CD8-positive, alpha-beta memory T cell (primary cell): ENCODE measurements at places on chromosomes 2 and 18.

- no peak for DNase-seq
These were observed 142.4 kb downstream of the CAPN13 start for GRCh38 chr2:30664761-30665358.

GRCh38 chr2:96684883-96685576 lies 42.5 kb downstream of the FER1L5 start:
- no peak for DNase-seq

GRCh38 chr2:203498161-203498560 lies 36.9 kb downstream of the RAPH1 start:
- no peak for DNase-seq

DNA sequence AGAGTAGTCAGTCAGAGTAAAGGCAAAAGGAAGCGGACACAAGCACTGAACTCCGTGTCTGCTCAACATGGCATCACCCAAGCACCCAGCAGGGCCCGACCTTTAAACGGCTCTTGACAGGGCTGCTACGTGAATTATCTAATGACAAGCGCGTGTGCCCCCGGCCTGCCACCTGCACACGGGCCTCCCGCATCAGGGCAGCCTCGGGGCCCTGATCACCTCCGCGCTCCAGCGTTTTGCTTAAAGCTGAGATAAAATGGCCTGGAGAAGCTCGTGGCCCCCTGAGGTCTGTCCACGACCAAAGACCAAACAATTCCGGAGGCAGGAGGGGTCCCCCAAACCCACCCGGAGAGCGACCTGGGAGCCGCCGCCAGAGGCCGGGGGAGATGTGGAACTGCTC lies 376 bp downstream of the NDUFA10 start:
- DNase-seq, result peak; percentile 10

- no peak for DNase-seq
These were observed 16.4 kb upstream of the RTTN start for GRCh38 chr18:70221915-70222278.

GRCh38 chr18:67035026-67035425 lies 431.1 kb upstream of the CDH19 start:
- no peak for DNase-seq

DNA sequence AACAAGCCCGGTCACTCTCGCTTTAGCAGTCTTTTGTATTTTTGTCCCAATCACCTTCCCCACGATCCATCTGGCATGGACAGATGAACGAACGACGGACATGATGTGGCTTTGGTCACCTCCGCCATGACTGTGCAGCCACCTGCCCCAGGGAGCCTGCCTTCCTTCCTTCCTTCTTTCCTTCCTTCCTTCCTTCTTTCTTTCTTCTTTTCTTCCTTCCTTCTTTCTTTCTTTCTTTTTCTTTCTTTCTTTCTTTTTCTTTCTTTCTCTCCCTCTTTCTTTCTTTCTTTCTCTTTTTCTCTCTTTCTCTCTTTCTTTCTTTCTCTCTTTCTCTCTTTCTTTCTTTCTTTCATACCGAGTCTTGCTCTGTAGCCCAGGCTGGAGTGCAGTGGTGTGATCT lies 39.0 kb downstream of the ATP8B1 start:
- DNase-seq, result no peak

GRCh38 chr2:158205215-158205614 lies 103.5 kb downstream of the UPP2 start:
- DNase-seq, result no peak

DNA sequence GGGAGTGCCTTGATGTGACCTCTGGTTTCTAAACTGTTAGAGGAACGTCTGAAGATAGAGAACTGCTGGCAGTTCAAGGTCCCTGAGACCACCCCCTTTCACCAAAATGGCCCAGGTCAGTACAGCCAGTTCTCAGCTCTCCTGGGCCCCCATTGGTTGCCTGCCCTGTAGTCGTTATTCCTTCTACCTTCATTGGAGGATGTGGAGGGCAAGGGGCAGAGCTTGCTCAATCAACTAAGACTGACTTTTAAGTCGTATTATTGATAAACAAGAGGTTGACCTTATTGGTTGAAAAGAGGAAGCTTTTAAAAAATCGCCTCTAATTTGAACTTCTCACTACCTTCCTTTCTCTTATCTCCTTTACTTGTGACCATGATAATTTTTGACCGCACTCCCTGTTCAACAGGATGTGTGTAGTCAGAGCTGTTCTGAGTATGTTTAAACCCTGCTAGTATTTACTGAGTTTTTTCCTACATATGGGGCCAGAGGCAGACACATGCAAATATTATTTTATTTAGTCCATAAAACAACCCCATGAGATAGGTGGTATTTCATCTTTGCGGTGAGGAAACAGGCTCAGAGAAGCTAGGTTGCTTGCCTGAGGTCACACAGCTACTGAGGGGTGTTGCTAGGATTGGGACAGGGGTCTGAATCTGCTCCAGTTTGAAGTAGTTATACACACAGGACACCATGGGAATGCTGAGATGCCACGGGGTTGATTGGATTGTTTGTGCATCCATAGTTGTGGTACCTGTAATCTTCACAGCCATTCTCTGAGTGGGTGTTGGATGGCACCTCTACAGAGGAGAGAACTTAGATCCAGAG lies 65.9 kb downstream of the TMEM247 start:
- DNase-seq, result no peak

GRCh38 chr2:224764565-224765236 lies 48.5 kb upstream of the CCDC195 start:
- DNase-seq, result no peak

- no peak for DNase-seq
These were observed 83.9 kb upstream of the PKDCC start for GRCh38 chr2:41963661-41964525.

- DNase-seq, result no peak
These were observed 5.9 kb downstream of the WIPF1 start for GRCh38 chr2:174591740-174592139.

GRCh38 chr18:45802814-45803492 lies 22.5 kb upstream of the SIGLEC15 start:
- no peak for DNase-seq

- DNase-seq, result no peak
These were observed 13.0 kb downstream of the CALCRL start for GRCh38 chr2:187435078-187435477.

- peak; percentile 75 for DNase-seq
These were observed at the start of gene SP140 for GRCh38 chr2:230225486-230225885. Gene SP140, plus strand, starts transcription at chr2:230225736. Its CDS starts 109 bp downstream, at chr2:230225845.

DNA sequence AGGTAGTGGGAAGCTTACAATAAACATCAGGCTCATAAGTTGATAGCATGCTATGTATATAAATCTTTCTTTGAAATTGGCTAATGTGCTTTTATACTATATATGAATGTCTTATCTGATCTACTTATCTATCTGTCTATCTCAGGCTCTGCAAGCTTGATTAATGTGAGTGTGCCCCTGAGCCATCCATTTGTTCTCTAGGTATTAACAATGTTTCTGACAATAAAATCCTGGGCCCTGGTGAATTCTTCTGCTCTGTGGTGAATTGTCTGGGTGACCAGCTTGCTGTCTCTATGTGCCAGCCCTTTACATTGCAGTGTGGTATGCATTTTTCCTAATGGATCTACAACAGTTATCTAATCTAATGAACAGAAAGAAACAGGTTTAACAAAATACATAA lies 295.9 kb downstream of the HRH4 start:
- DNase-seq, result no peak

DNA sequence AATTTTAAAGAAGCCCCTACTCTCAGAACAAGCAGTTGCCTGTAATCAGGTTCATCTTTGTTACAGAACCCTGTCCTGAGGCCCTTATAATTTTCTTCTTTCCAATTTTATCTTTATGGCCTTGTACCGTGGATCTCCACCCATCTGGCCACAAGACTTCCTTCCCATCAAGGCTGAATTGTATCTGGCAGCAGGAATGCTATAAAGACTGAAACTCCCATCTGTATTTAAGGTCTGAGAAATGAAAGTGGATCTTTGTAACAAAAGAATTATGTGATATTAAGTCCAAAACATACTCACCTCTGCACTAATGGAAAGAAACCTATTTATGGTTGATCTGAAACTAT lies 91.8 kb downstream of the METTL8 start:
- no peak for DNase-seq

DNA sequence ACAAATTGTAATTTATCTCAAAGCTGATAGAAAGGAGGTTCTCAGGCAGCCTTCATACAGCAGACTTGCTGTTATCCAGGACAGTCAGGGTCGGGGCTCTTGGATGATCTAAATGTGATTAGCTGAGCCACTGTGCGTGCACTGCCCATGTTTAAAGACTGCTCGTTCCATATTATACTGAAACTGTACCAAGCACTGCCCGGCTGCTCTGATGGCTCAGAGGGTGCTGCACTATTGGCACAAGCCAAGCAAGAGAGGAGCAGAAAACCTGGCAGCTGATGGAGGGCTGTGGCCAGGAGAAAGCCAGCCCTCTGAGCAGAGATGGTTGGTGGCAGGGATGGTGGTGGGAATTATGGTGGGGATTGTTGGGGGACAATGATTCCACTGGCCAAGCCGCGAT lies 63.4 kb downstream of the COL6A3 start:
- DNase-seq, result no peak

DNA sequence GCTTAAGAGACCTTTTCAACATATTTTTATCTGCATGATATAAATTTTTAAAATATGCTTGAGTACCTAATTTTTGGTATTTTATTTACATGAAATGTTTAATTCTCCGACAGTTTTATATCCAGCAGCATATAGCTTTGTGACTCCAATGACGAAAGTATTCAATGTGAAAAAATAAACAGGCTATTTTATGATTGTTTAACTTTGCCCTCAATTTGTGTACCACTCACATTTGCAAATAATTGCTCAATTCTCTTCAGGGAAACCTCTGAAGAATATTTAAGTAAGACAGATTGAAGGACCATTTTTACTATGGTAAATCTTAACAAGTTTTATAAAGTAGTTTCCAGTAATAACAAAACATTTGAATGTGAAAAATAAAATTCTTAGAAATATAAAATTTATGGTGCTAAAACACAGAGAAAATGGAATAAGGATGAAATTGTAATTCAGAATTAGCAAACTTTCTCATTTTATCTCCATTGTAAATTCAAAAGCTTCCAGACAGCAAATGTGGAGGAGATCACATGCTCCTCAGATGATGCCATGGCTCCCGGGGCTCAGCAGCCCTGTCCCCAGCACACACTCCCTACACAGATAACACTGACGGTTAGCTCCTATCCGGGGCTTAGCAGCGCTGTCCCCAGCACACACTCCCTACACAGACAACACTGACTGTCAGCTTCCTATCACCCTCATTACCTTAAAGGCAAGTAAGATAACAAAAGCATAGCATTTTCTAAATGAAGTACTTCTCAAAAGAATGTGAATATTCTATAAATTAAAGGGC lies 39.7 kb downstream of the SH3YL1 start:
- no peak for DNase-seq

GRCh38 chr18:23037646-23038045 lies 97.6 kb upstream of the CABLES1 start:
- DNase-seq, result no peak

DNA sequence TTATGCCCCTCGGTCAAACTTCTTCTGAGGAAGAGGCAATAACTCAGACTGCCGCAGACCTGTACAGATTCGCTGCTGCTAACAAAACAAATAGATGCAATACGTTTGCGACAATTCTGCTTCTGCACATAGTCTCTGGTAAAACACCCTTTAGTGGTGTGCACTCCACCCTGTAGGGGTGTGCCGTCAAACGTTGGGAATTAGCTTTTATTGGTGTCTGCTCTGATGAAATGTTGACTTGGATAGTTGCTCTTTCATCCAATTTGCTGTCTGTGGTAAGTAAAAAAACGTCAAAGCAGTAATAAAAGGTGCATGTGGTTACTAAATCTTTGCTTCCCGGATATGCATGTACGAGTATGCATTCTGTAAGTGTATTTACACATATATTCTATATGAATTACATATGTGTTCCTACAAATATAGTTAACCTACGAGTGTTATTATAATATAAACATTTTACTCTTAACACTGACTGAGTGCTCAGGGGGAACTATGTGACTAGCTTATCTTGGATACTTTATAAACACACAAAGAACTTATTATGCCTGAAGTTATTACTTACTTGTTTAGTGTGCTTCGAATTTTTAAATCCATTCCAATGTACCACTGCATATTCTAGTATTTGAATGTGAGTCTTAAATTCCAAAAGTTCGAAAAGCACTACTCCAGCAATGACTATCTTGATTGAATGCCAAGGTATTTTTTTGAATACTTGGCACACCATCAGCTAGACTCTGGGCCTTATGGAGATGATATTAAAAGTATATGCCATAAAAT lies 610.2 kb downstream of the ZEB2 start:
- DNase-seq, result no peak

DNA sequence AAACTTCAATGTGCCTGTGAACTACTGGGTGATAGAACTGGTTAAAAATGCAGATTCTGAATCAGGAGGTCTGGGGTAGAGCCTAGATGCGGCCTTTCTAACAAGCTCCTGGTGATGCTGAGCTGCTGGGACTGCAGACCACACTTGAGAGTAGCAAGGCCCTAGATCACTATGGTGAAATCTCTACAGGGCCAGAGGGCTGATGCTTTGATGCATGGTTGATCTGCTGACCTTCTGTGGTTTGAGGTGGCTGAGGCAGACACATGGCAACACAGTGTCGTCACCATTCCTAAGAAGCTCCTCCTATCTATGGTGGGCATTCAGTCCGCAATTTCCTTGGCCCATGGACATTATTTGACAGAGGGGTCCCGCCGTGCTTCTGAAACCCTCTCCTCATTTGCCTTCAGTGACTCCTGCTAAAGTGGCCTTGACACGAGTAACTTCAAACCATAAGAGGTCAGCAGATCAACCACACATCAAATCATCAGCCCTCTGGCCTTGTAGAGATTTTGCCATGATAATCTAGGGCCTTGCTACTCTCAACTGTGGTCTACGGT lies 19.8 kb downstream of the CCDC68 start:
- no peak for DNase-seq

GRCh38 chr2:206230060-206230762 lies 44.3 kb upstream of the ZDBF2 start:
- DNase-seq, result no peak

GRCh38 chr2:219059725-219060682 lies 717 bp downstream of the IHH start:
- DNase-seq, result no peak

GRCh38 chr2:218709908-218710307 lies 727 bp upstream of the TTLL4 start:
- DNase-seq, result no peak

DNA sequence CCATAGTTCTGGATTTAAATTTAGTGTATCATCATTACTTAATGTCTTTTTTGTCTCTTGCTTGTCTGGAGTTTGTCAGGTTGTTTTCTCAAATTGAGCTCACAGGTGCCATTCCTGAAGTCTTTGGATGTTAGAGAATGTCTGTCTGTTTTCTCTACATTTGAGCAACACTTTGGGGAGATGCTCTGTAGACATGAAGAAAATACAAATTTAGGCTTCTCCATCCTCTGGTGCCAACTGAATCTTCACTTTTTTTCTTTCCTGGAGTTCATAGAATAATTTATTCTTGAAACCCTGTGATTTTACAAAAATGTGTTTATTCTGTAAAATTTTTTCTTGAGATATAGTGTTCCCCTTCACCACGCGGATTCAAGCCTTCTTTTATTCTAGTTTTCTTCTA lies 256.4 kb upstream of the HDAC4 start:
- DNase-seq, result no peak

DNA sequence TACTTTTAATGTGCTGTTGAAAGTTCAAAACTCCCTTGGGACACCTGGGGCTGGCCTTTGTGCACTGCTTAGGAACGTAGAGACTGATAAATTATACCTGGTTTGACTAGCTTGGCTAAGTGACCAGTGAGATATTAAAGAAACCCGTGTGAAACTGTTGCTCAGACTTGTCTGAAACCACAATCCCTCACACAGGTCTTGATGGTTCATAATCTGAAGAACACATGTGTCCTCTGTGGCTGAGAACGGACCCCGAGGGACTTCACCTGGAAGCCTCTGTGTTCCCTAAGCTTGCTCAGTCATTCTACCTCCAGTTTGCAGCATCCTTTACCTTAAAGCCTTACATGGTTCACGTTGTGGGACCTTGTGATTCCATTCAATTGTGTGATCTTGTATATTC lies 218.8 kb downstream of the CBLN2 start:
- no peak for DNase-seq
